ENCODE measurements at places on chromosomes 7 and 10.

- H3K4me1 ChIP-seq: no peaks in the 10 kb centered on the region
- no peak for DNase-seq
- H3K4me3 ChIP-seq: no peak overlapping the region
- H3K27ac ChIP-seq: no peak overlapping the region
These were observed 509.5 kb downstream of the RPS24 start for GRCh38 chr10:78543031-78543748.

DNA sequence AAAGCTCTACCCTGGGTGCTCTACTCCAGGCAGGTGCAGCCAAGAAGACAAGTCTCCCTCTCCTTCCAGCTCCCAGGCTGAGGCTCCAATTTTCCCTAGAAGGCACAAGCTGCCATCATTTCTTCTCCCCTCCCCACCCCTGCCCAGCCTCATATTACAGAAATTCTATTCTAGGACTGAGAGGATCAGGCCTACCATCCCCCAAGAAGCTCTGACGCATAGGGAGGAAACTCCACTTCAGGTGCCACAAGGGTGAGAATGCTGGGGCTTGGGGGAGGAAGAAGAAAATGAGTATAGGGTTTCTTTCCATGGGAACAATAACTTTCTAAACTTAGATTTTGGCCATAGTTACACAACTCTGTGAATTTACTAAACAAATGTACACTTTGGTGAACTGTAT lies 35.3 kb downstream of the FEZF1 start:
- H3K36me3 ChIP-seq: no peaks in the 10 kb centered on the region
- no peak overlapping the region for H3K4me3 ChIP-seq
- no peak for DNase-seq
- H3K27ac ChIP-seq: no peak overlapping the region
- no peaks in the 10 kb centered on the region for H3K27me3 ChIP-seq

DNA sequence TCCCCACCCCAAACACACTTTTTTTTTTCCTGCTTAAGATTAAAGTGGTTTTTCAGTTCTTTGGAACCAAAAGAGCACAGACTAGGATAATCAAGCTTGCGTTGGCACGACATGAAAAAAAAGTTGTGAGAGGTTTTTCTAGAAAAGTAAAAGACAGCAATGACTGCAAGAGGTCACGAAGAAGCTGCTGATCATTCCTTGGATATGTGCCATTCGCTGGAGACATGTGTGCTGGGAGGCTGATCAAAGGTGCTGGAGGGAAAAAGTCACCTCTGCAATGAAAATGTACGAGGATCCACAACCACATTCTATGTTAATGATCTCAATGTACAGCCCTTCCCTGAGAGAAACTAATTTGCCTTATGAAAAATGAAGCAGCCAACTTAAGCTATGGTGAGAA lies 5.4 kb downstream of the AKR1B1 start:
- H3K4me3 ChIP-seq: no peak overlapping the region
- no peak for DNase-seq
- H3K27me3 ChIP-seq: no peaks in the 10 kb centered on the region
- H3K36me3 ChIP-seq: peaks cover 15% of the 10 kb centered on the region
- no peak overlapping the region for H3K27ac ChIP-seq

- H3K4me1 ChIP-seq: peaks cover 1% of the 10 kb centered on the region
- no peaks in the 10 kb centered on the region for H3K36me3 ChIP-seq
- no peak overlapping the region for H3K27ac ChIP-seq
- no peaks in the 10 kb centered on the region for H3K27me3 ChIP-seq
- H3K4me3 ChIP-seq: no peak overlapping the region
These were observed 312.4 kb upstream of the CDC14C start for GRCh38 chr7:48611993-48612392.

DNA sequence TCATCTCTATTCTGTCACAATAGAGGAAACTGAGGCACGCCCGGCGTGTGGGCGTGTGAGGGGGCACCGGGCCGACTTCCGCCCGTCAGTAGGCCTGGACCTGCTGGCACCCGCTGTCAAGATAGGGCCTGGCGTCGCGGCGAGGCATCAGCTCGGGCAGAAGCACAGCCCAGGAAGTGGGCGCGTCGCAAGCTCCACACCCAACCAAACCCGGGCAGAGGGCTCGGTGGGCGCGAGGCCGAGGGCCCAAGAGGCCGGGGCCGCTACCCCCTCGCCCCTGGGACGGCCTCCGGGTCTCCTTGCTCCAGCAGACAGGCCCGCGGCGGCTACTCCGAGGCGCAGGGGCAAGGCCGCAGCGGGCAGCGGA lies 91.2 kb downstream of the SPAG6 start:
- H3K27me3 ChIP-seq: peaks cover 23% of the 10 kb centered on the region
- DNase-seq: no peak
- 0 out of 2 replicates have a peak, but pooled peaks cover 3% of the 10 kb centered on the region for H3K4me1 ChIP-seq
- no peak overlapping the region for H3K27ac ChIP-seq
- peak overlapping the region; percentile 50 for H3K4me3 ChIP-seq

DNA sequence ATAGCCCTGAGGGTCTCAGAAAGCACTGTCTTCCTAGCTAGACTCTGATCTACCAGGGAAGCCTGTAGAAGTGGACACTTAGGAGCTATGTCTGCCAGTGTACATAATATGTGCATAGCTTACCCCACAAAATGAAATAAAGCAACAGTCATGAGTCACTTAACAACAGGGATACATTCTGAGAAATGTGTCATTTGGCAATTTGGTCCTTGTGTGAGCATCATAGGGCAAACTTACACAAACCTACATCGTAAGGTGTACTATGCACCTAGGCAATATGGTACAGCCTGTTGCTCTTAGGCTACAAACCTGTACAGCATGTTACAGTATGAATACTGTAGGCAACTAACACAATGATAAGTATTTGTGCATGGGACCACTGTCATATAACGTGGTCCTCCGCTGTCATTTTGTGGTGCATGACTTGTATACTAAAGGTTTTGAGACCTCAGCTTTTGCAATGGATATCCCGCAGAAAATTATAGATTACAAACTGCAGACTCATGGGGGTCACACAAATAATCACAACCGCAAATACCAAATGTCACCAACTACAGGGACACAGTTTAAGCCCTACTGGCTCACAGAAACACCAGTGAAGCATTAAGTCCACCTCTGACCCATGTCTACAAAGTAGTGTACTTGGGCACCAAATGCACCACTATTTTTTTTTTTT lies 1.7 kb downstream of the URGCP start:
- H3K36me3 ChIP-seq: no peaks in the 10 kb centered on the region
- no peaks in the 10 kb centered on the region for H3K27me3 ChIP-seq
- H3K27ac ChIP-seq: no peak overlapping the region
- DNase-seq: no peak

GRCh38 chr7:38628630-38629385 lies 2.4 kb downstream of the AMPH start:
- H3K27me3 ChIP-seq: peaks cover 15% of the 10 kb centered on the region
- H3K27ac ChIP-seq: no peak overlapping the region
- no peak overlapping the region for H3K4me3 ChIP-seq
- no peaks in the 10 kb centered on the region for H3K36me3 ChIP-seq
- no peak for DNase-seq

DNA sequence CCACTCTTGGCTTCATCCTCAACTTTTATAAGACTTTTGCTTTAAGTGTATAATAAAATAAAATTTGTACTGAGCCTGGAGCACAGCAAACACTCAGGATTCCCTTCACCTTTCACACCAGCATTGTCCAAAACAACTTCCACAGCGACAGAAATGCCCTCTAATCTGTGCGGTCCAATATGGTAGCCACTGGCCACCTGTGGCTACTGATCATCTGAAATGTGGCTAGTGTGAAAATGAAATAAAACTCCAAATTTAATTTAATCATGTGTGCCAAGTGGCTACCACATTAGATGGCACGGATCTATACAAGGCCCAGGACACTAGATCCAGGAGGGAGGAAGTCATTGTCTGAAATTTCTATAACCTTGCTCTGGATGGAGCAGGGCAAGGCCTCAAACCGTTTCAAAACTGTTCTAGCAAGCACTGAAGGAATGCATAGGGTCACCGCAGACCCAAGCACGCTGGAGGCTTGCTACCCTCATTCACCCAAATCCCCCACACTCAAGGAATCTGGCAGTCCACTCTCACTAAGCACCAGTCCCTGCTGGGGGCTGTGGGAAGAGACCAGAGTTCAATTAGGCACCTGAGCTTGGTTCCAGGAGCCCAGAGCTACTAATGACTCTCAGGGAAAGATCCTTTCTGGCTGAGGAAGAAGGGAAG lies 6.3 kb upstream of the MYO1G start:
- no peaks in the 10 kb centered on the region for H3K27me3 ChIP-seq
- H3K4me1 ChIP-seq: 0 out of 2 replicates have a peak, but pooled peaks cover 2% of the 10 kb centered on the region
- H3K27ac ChIP-seq: no peak overlapping the region
- peaks cover 29% of the 10 kb centered on the region for H3K36me3 ChIP-seq
- H3K4me3 ChIP-seq: peak overlapping the region; percentile 29
- no peak for DNase-seq

GRCh38 chr7:90661290-90662151 lies 65.4 kb downstream of the CDK14 start:
- no peak for DNase-seq
- H3K4me1 ChIP-seq: peaks cover 9% of the 10 kb centered on the region
- no peak overlapping the region for H3K27ac ChIP-seq
- no peaks in the 10 kb centered on the region for H3K27me3 ChIP-seq
- no peaks in the 10 kb centered on the region for H3K36me3 ChIP-seq

- no peak overlapping the region for H3K27ac ChIP-seq
- no peaks in the 10 kb centered on the region for H3K27me3 ChIP-seq
- no peaks in the 10 kb centered on the region for H3K36me3 ChIP-seq
- H3K4me1 ChIP-seq: peaks cover 7% of the 10 kb centered on the region
These were observed 43.3 kb downstream of the BRI3 start for GRCh38 chr7:98324782-98325181.

GRCh38 chr7:78095549-78095948 lies 297.0 kb downstream of the PHTF2 start:
- H3K27ac ChIP-seq: no peak overlapping the region
- no peak overlapping the region for H3K4me3 ChIP-seq

DNA sequence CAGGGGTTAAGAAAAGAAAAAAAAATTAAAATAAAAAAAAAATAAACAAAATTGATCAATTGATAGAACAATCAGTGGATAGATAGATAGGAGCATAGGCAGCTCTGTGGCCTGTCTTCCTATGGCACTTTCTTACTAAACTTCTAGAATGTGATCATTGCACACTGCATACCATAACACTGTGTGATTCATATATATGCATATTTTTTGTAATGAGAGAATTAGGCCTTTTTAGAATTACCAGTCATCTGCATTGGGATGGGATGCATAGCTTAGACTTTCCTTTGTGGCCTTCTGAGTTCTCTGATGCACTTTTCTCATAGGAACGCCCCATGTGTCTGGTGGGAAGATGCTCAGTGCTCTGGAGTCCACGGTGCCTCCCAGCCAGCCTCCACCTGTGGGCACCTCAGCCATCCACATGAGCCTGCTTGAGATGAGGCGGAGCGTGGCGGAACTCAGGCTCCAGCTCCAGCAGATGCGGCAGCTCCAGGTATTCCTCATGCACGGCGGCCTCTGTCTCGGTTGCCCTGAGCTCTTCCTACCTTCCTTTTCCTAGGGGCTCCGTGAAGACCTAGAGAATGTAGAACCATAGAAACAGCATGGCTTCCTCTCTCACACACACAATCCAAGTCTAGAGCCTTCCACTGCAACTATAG lies 222.5 kb downstream of the ARHGAP21 start:
- no peak overlapping the region for H3K4me3 ChIP-seq
- H3K27me3 ChIP-seq: no peaks in the 10 kb centered on the region
- H3K27ac ChIP-seq: no peak overlapping the region
- no peaks in the 10 kb centered on the region for H3K4me1 ChIP-seq
- H3K36me3 ChIP-seq: no peaks in the 10 kb centered on the region
- DNase-seq: no peak

GRCh38 chr10:52316500-52316899 lies 2.4 kb downstream of the DKK1 start:
- no peak for DNase-seq
- H3K27ac ChIP-seq: no peak overlapping the region
- H3K4me3 ChIP-seq: no peak overlapping the region
- H3K27me3 ChIP-seq: peaks cover 28% of the 10 kb centered on the region
- no peaks in the 10 kb centered on the region for H3K36me3 ChIP-seq
- 0 out of 2 replicates have a peak, but pooled peaks cover 4% of the 10 kb centered on the region for H3K4me1 ChIP-seq

- H3K27ac ChIP-seq: no peak overlapping the region
- no peaks in the 10 kb centered on the region for H3K27me3 ChIP-seq
- H3K36me3 ChIP-seq: no peaks in the 10 kb centered on the region
- no peak for DNase-seq
- H3K4me1 ChIP-seq: 0 out of 2 replicates have a peak, but pooled peaks cover 1% of the 10 kb centered on the region
- H3K4me3 ChIP-seq: no peak overlapping the region
These were observed 60.5 kb upstream of the MPP7 start for GRCh38 chr10:28363376-28363775.

- no peak overlapping the region for H3K27ac ChIP-seq
- H3K27me3 ChIP-seq: no peaks in the 10 kb centered on the region
- H3K36me3 ChIP-seq: no peaks in the 10 kb centered on the region
- no peak for DNase-seq
- no peaks in the 10 kb centered on the region for H3K4me1 ChIP-seq
These were observed 142.7 kb downstream of the ELFN1 start for GRCh38 chr7:1812509-1813393.

DNA sequence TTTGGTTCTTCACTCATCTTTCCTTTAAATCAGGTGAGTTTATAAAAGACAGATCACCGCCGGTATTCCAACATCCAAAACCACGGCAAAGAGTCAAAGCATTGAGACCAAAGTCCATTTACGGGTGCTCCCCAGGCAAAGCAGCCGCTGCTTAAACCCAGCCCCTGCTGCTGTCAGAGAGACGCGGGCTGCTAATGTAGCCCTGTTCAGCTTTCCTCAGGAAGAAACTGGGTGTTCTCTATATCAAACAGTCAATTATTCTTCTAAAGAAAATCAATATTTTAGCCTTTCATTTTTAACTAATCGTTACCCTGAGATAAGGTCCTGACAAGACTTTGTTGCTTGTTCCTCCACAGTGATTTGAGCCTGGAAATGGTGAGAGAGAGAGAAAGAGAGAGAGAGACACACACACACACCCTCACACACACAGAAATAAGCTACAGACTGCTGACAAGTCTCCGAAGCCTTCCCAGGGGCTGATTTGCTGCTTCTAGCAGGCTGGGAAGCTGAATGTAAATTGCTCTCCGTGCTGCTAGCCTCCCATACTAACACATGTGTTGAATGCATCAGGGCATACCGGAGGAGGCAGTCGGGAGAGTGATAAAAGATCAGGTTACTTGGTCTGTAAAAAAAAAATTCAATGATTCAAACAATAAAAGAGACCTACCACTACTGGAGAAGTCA lies 183.0 kb upstream of the ANK3 start:
- DNase-seq: peak; percentile 37
- H3K27me3 ChIP-seq: no peaks in the 10 kb centered on the region
- H3K27ac ChIP-seq: no peak overlapping the region
- H3K36me3 ChIP-seq: no peaks in the 10 kb centered on the region
- H3K4me1 ChIP-seq: peaks cover 9% of the 10 kb centered on the region

DNA sequence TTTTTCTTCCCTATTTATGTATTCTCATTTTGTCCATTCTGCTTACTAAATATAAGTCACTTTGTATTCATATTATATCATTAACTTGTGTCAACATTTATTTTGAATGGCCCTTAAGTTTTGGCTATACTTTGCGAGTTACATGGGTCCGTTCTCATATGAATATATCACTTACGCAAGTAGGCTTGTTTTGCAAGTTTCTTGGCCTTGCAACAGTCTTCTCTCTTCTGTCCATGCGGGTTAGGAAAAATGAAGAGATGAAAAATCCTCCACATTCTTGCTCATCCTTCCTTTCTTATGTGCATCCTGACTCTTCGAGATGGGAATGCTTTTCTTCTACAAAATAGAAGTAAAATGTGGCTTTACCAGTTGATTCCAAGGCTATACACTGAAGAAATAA lies 82.8 kb downstream of the GPR158 start:
- no peak for DNase-seq
- H3K36me3 ChIP-seq: no peaks in the 10 kb centered on the region
- H3K4me3 ChIP-seq: no peak overlapping the region
- H3K27me3 ChIP-seq: no peaks in the 10 kb centered on the region
- H3K4me1 ChIP-seq: no peaks in the 10 kb centered on the region
- H3K27ac ChIP-seq: no peak overlapping the region
